ENCODE measurements at places on chromosomes 7 and 10. TPM values are rescaled to one million over a fixed set of nuclear protein-coding genes. Genes with fewer than 3 reads are reported as not detected.

Gene C10orf95
- total RNA-seq = 0.39 TPM

Gene ATOH7
- total RNA-seq = not detected

Gene LIPJ
- total RNA-seq = not detected

Gene SLC39A12
- not detected for total RNA-seq

Gene URGCP
- 19.0 TPM for total RNA-seq

Gene BAMBI
- not detected for total RNA-seq

- ATAC-seq = no peak
Observed at GRCh38 chr10:12597176-12597575, 247.8 kb downstream of the CAMK1D start.

- no peak for ATAC-seq
Observed at GRCh38 chr7:142885311-142886230, at the start of gene TRPV6. Gene TRPV6 (minus strand): TSS chr7:142885745.

DNA sequence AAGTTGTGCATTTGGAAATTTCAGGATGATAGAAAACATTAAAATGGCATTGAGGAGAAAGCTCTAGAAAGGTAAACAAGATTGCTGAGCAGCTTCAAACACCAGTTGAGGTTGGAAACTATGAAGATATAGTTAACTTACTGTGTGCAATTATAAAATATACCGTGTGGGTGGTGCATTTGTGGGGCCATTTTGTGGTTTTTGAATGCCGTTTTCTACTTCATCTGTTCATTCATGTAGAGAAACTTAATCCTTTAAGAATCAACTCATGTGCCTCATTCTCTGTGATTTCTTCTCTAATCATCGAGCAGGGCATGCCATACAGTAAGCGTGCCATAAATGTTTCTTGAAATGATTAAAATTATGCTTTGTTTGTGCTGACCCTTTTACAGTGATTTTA lies 232.8 kb upstream of the TEX47 start:
- no peak for ATAC-seq

GRCh38 chr7:50954716-50955115 lies 172.0 kb upstream of the GRB10 start:
- no peak for ATAC-seq

DNA sequence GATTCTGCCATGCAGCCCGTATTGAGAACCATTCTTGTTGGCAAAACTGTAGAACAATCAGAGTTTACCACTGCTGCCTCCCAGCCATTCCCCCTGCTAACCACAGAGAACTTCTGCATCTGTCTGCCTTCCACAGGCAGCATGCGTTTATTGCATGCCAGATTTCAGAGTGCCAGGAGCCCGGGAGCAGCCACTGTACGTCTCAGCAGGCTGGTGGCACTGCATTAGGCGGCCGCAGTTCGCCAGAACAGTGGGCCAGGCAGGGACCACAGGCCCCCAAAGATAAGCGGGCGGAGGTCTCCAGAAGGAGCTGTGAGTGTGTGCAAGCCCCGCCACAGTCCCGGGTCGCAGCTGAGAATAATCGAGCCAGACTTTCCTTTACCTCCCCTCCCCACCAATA lies 31.8 kb downstream of the ZNF467 start:
- peak; percentile 37 for ATAC-seq

DNA sequence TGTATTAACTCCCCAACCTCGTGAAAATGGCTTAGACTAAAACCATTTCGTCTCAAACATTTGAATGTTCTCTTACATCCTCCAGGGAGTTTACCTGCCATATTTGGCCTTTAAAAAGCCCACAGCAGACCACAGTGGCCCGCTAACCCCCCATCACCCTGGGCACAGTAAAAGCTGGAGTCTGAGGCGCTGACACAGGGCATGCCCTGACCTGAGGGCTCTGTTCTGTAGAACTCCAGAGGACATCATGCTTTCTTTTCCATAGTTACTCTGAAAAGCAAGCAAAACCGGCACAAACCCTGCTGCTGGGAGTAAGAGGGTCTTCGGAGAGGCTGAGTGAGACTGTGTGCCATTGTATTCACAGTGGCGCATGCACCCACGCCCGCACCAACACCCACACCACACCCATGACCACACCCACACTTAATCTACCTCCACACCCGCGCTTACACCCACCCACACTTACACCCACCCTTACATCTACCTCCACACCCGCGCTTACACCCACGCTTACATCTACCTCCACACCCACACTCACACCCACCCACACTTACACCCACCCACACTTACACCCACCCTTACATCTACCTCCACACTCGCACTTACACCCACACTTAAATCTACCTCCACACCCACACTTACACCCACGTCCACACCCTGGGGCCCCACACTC lies 32.1 kb downstream of the LRRC27 start:
- peak; percentile 61 for ATAC-seq

DNA sequence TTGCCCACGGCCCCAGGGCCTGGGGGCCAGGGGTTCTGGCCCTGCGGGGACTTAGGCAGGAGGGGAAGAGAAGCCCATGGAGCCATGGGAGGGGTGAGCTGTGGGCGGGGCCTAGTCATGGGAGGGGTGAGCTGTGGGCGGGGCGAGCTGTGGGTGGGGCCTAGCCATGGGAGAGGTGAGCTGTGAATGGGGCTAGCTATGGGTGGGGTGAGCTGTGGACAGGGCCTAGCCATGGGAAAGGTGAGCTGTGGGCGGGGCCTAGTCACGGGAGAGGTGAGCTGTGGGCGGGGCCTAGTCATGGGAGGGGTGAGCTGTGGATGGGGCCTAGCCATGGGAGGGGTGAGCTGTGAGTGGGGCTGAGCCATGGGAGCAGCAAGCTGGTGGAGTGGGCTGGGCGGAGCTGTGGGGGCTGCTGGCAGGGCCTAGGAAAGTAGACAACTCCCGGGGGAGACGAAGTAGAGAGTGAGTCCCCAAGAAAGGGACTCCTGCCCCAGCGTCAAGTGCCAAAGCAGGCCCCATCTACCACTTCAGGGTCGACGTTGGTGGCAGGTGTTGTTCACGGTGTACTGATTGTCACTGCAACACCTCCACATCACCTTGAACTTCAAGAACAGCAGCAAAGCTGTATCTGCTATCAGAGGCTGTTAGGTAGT lies 19.2 kb upstream of the TTYH3 start:
- ATAC-seq = peak; percentile 37

GRCh38 chr7:43309706-43310022 lies 197.2 kb downstream of the HECW1 start:
- ATAC-seq = no peak

DNA sequence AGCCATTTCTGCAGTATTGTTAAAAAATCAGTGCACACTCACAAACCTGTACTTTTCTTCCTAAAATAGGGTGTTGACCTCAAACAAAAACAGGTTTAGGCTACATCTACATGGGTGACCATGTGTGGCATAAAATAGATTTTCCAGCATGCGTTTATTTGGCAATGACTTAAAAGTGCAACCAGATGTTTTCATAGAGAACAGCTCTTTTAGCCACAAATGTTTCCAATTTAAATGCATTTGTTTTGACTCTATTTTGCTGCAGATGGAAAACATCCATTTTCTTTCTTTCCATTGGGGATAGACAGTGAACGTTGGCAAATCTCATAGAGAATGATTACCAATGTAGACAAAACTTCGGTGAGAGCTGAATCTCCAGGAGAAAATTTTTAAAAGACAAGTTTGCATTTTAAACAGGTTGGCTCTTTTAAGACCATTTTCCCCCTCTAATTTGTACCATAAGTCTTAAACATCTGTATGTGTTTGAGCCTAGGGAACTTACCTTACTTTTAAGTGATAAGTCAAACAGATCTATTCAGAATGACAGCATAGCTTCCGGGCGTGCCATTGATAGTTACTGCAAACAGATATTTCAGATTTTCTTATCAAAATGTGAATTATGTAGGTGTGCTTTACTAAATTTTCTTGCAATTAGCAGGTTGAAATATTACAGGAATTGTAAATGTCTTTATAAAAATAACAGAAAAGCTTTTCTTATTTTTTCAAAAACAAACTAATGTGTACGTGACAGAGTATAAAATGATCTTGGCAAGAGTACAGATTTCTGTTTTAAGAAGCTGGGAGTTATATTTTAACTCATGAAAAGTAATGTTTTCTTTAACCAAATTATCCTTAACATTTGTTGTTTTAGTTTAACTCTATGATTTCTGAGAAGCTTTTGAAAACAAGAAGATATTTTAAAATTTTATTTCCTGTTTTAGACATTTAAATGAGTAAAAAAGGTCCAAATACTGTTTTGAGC lies 144.9 kb downstream of the HGF start:
- ATAC-seq = no peak

DNA sequence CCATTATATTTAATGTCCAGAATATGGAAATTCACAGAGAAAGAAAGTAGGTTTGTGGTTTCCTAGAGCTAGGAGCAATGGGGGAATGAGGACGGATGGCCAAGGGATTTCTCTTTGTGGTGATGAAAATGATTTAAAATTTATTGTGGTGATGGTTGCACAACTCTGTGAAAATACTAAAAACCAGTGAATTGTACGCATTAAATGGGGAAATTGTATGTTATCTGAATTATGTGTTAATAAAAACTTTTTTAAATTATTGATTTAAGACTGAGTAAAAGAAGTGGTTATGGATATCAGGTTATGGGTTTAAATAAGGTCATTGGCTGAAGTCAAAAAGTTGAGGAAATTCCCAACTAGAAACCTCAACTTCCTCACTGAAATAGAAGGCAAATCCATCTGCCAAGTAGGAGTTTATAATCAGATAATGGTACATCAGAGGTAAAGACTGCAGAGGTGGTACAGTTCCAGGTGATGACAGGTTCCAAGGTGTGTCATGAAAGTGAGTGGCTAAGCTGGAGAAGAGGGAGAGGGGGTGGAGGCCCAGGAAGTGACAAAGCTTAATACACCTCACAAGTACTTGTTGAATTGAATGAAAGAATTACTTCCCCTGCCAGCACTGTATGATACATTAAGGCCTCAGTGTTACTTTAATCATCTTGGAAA lies 68.9 kb upstream of the CCDC71L start:
- ATAC-seq = peak; percentile 88

DNA sequence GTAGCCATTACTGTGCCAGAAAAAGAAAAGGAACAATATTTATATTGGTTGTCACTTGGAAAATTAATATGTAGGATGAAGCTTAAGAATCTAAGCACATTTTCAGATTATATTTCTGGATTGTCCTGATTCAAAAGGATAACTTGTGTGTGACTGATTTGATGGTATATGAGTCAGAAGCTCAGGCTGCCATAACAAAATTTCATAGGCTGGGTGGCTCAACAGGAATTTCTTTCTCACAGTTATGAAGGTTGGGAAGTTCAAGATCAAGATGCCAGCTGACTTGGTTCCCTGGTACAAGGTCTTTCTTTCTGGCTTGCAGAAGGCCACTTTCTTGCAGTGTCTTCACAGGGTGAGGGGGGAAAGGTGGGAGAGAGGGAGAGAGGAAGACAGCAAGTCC lies 108.5 kb downstream of the ST7 start:
- no peak for ATAC-seq

GRCh38 chr7:121620953-121621606 lies 225.0 kb upstream of the FAM3C start:
- no peak for ATAC-seq

GRCh38 chr10:78015546-78015945 lies 13.8 kb downstream of the POLR3A start:
- ATAC-seq = no peak

GRCh38 chr10:38032886-38033285 lies 22.4 kb downstream of the ZNF33A start:
- ATAC-seq = no peak

GRCh38 chr10:30999070-30999712 lies 32.5 kb downstream of the ZNF438 start:
- peak; percentile 81 for ATAC-seq

GRCh38 chr10:46293228-46293627 lies 6.4 kb downstream of the ANTXRL start:
- ATAC-seq = no peak

GRCh38 chr7:101952355-101953247 lies 135.2 kb downstream of the CUX1 start:
- peak; percentile 43 for ATAC-seq

- ATAC-seq = no peak
Observed at GRCh38 chr7:88203401-88203800, 16.4 kb downstream of the SRI start.

- ATAC-seq = no peak
Observed at GRCh38 chr10:37489658-37490003, 364.2 kb downstream of the ANKRD30A start.

DNA sequence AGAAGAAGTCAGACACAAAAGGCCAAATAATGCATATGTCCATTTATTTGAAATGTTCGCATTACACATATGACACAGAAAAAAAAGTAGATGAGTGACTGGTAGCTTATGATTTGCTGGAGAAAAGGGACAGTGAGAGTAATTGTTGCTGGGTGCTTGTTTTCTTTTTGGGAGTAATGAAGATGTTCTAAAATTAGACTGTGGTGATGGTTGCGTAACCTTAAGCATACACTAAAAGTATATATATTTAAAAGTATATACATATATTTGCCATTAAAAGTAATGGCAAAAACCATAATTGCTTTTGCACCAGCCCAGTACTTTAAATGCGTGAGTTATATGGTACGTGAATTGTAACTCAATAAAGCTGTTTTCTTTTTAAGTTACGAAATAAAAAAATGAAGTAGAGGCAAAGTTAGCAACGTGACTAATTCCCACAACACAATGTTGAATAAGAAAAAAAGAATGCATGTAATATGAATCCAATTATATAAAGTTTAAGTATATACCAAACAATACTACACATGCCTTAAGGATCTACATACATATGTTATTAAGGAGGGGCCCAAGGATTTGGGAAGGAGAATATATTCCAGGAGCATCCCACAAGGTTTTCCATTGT lies 360.4 kb upstream of the CELF2 start:
- ATAC-seq = no peak
